ENCODE measurements at places on chromosomes 16 and 17.

- peak; percentile 62 for DNase-seq
These were observed 45.9 kb downstream of the SOCS3 start for GRCh38 chr17:78313735-78314648.

DNA sequence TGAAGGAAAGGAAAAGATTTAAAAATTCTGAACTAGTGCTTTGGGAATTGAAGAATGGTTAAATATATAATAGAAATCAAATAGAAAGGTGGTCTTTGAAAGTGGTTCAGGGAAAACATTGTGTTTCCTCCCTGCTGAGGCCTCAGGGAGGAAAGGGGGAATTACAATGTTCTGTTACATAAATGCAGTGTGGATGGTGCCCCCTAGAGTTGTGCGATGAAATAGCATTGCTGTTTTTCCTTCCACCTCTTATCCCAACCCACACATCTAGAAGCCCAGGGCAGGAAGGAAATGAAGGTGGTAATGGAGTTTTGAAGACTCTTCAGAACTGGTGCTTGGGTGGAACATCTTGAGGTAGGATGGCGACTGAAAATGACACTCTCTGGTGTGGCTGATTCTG is 6.4 kb upstream of the TOX3 start:
- DNase-seq, result no peak

DNA sequence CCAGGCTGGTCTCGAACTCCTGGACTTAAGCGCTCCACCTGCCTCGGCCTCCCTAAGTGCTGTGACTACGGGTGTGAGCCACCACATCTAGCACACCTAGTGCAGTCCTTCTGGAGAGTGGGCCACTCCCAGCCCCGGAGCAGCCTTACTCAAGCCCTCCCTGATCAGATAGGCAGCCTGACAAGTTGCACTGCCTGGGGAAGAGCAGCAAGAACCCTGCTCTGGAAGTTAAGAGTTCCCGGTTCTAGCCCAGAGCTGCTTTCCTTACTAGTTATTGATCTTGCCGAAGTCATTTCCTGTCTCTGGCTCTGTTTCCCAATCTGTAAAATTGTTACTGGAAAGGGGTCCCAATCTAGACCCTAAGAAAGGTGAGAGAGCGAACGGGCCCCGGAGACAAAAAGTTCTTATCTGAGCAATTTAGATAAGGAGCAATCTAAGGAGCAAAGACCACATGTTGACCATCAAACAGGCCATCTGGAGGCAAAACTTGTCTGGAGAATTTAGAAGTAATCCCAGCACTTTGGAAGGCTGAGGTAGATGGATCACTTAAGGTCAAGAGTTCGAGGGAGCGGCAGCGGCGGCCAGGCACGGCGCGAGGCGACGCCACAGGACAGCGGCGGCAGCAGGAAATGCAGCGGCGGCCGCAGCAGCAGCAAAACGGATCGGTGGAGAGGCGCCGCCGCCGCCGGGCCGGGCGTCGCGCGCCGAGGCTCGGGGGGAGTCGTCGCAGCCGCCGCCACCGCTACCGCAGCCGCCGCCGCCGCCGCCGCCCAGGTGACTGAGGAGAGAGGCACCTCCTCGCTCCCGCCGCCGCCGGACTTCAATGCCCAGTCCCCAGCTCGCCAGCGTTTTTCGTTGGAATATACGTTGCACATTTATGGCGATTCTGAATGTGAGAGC is 4.3 kb upstream of the NAGLU start:
- DNase-seq, result peak; percentile 61

- peak; percentile 70 for DNase-seq
These were observed 42.5 kb downstream of the MYH3 start for GRCh38 chr17:10614536-10615155.

GRCh38 chr17:55806745-55807495 is 56.1 kb downstream of the PCTP start:
- DNase-seq, result no peak

- no peak for DNase-seq
These were observed 4.3 kb downstream of the KLHL36 start for GRCh38 chr16:84652566-84652965.

DNA sequence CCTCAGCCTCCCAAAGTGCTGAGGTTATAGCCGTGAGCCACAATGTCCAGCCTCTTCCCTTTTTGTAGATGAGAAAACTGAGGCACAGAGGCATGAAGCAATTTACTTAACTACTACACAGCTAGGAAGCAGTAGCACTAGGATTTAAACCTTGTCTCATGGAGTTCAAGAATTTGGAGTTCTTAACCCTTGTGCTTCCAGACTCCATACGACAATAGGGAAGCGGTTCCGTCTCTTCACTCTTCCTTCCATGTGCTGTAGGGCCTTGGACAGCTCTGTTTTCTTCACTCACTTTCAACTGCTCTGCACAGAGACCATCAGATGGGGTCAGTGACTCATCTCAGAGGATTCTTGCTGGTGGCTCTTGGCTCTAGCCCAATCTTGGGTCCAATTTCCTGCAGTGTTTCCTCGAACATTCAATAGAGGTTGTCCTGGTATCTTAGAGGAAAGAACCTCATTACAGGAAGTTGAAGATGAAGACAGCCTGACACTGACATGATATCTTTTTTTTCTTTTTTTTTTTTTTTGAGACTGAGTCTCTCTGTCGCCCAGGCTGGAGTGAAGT is 19.3 kb downstream of the ITGAL start:
- peak; percentile 87 for DNase-seq

- no peak for DNase-seq
These were observed 24.2 kb downstream of the TPSD1 start for GRCh38 chr16:1279945-1280589.

GRCh38 chr16:14958323-14958600 is 16.6 kb upstream of the PDXDC1 start:
- no peak for DNase-seq

DNA sequence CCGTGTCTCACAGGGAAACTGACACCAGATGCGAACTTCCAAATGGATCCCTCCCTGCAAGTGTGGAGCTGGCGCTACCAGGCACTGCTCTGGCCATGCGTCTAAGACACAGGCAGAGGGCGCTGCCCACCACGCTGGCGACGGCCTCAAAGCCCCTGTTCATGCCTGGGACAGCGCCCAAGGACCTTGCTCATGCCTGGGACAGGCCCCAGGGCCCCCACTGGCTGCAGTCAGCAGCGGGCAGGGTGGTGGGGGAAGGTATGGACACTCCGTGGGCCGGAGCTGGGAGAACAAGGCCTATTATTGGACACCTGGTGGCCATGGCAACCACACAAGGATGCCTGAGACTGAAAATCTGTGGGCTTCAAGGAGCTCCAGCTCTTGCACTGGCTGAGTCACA is 8.8 kb downstream of the ZG16B start:
- DNase-seq, result peak; percentile 66

DNA sequence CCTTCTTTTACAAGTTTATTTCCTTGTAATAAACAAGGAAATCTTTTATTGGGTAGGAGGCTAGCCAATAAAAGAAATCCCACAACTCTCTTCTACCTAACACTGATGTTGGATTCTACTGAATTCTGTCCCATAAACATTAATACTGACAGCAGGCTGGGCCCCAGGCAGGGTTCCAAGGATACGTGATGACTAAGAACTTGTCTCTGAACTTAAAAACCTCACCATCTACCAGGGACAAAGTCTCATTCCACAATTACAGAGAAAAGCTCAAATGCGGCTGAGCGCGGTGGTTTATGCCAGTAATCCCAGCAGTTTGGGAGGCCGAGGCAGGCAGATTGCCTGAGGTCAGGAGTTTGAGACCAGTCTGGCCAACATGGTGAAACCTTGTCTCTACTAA is 64.9 kb downstream of the ARHGAP17 start:
- peak; percentile 48 for DNase-seq

DNA sequence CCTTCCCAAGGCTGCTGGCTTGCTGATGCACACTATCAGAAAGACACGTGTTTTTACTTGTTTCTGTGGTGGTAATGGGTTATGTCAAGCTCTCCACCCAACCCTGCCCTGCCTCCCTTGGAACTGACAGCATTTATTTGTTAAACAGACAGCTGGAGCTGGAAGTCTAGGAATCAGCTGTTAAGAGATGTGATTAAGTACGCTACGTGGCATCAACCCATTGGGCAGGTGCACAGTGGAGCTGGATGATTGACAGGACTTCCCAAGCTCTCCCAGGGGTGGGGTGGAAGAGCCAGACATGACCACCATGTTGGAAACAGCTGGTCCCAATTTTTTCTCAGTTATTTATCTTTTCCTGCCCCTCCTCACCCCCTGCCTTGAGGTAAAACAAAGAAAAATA is 49.4 kb downstream of the ADAMTS18 start:
- DNase-seq, result no peak

DNA sequence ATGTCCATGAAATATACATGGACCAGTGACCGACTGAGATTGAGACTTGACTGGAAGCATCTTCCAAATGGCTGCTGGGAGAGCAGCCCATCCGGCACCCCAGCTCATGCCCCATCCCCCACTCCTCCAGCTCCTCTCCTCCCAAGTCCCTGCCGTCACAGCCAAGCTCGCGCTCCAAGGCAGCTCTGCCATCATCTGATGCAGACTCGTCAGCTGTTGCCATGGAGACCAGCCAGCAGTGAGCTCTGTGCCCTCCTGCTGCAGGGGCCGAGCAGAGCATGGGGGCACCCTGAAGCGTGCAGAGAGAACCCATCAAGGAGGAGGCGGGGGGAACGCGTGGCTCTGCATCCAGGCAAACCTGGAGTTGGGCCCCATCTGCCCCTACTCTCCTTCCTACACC is 74.5 kb upstream of the TNRC6C start:
- peak; percentile 22 for DNase-seq

DNA sequence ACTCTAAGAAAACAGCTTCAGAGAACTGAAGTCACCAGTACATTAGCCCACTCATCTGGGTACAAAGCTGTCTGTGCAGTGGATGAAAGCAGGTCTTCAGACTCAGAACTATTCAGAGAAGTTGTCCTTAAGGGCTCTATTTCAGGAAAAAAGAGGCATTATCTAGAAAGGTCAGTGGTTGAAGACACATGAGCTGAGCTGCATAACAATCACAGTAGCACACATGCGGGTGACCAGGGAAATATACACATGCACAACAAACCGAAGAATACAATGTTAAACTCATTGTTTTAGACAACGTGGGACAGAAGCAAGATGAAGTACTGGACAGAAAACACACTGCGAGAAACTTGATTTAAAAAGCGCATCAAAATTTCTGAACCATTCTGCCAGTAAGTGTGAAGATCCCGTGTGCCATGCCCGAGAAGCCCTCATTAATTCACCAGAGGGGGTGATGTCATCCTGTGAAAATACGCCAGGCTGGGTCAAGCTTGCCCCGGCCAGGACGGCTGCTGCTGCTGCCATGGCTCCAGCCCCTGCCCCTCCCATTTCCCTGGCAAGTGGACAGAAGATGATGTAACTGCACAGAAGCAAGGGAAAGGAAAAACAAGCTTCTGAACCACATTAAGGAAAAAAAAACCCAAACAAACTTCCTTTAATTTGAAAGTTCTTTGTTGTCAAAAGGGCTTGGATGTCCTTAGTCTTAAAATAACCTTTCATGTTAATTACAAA is 10.1 kb downstream of the DYNC1LI2 start:
- peak; percentile 91 for DNase-seq

All from fibroblast of skin of back (primary cell).